Central memory CD8-positive, alpha-beta T cell (primary cell): ENCODE measurements at places on chromosomes 7 and 10.
A peak's percentile ranks its signal among the peaks of the same experiment; 100 is the strongest.

DNA sequence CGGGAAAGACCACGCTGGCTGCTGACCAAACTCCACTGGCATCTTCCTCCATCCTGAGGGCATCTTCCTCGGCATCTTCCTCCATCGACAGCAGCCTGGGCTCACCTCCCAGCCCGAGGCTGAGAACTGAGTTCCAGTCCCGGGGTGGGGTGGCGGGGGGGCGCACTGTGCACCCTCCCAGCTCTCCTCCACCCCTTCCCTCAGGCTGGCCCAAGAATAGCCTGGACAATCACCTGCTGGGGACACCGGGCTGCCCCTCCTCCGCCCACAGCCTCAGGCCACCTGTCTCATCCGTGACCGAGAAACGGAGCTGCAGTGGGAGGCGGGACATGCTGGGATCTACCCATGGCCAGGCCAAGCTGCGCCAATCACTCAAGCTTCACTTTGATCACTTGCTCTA lies 37.2 kb downstream of the DIP2C start:
- no peak overlapping the region for H3K27ac ChIP-seq
- DNase-seq: no peak
- H3K27me3 ChIP-seq: peaks cover 19% of the 10 kb centered on the region

GRCh38 chr10:73044378-73045285 lies 52.0 kb downstream of the P4HA1 start:
- H3K27ac ChIP-seq: no peak overlapping the region
- H3K36me3 ChIP-seq: peaks cover 29% of the 10 kb centered on the region
- H3K4me3 ChIP-seq: no peak overlapping the region
- H3K27me3 ChIP-seq: no peaks in the 10 kb centered on the region
- H3K4me1 ChIP-seq: no peaks in the 10 kb centered on the region

- H3K27me3 ChIP-seq: no peaks in the 10 kb centered on the region
- peaks cover 37% of the 10 kb centered on the region for H3K36me3 ChIP-seq
- H3K4me1 ChIP-seq: peaks cover 27% of the 10 kb centered on the region
- H3K4me3 ChIP-seq: no peak overlapping the region
- no peak overlapping the region for H3K27ac ChIP-seq
Measured at GRCh38 chr7:44059219-44060090, 5.9 kb downstream of the PGAM2 start.

DNA sequence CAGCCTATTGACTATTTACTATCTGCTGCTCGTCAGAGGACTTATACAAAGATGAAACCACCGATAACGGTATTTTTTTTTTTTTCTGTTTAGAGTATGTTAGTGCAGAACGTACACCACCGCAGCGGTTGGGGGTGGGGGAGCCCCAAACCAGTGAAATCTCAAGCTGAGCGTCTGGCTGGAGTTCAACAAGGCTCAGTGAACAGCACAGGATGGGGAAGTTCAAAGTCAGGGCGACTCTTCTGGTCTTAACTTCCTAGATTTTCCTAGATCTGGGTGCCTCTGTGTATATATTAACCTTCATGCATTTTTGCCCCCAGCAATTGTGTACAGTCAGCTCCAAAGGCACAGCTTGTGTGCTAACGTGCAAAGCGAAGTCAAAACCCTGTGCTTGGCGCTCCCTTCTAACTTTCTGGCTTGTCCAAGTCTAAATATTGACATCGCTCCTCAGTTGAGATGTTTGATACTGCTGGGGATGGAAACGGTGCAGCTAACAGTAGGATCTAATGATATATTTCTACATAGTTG lies 1.1 kb downstream of the RHOBTB1 start:
- no peak overlapping the region for H3K27ac ChIP-seq
- H3K27me3 ChIP-seq: peaks cover 88% of the 10 kb centered on the region
- H3K36me3 ChIP-seq: peaks cover 2% of the 10 kb centered on the region
- H3K4me3 ChIP-seq: peak overlapping the region; percentile 49
- no peak for DNase-seq
- H3K4me1 ChIP-seq: peaks cover 16% of the 10 kb centered on the region
